ENCODE measurements at places on chromosomes 5 and 9.

DNA sequence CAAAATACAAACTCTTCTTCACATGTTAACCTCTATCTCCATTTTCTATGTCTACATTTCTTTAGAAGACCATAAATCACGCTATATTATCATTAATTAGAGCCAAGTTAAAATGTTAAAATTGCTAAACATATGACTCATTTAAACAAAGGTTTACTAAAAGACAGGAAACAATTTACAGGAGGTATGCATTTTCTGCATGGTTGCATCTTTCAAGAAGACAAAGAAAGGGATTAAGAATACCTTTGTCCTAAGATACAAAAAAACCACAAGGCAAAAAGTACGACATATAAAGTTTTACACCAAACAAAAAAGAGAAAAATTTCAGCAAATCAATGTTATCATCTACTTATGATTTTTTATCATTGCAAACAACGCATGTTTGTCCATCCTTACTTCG, 324.4 kb downstream of the PDE4D start:
- no peak for DNase-seq

GRCh38 chr5:105677291-105677690, 1993.4 kb downstream of the EFNA5 start:
- DNase-seq, result no peak

GRCh38 chr9:126306071-126306647, 20.5 kb upstream of the MVB12B start:
- no peak for DNase-seq

DNA sequence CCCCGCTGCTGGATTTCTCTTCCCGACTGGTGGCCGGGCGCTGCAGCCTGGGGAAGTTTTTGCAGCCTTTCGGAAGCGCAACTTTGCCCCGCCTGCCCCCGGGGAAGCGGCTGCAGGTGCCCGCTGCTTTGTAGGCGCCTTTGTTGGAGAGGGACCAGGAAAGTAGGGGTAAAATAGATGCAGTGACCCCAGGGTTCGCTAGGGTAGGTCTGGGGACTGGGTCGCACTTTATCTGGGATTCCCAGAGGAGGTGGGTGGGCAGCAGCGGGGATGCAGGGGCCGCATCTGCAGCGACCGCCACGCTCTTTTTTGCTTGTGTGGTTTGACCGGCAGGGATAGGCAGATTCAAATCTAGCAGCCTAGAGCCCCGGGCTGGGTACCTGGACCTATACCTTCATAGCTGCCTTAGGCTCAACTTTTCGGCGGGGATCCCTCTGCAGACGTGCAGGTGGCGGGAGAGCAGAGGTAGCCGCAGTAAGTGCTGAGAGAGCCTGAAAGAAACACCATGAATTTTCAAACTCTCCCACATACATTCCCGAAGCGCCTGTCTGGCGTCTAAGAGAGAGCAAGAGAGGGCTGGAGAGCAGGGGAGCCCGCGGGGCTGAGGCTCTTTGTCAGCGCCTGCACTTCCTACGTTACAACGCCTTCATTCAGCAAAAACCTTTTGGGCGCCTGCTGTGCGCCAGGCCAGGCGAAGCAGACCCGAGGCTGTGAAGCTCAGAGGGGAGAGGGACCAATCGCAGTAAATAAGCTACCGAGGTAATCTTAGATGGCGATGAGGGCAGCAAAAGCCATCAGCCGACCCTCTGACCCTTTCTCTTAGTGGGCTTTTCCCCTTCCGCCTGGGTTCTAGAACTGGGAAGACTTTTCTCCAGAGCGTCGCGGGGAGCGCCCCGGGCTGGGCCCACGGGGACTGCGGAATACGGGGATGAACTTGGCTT, 642 bp downstream of the SV2C start:
- DNase-seq, result no peak

- no peak for DNase-seq
Observed at GRCh38 chr9:126125177-126125576, 201.5 kb upstream of the MVB12B start.

- no peak for DNase-seq
Observed at GRCh38 chr5:100889165-100889743, 13.8 kb downstream of the ST8SIA4 start.

Measured in foreskin melanocyte (primary cell).